T-helper 2 cell (primary cell): ENCODE measurements at places on chromosomes 13 and 19.

DNA sequence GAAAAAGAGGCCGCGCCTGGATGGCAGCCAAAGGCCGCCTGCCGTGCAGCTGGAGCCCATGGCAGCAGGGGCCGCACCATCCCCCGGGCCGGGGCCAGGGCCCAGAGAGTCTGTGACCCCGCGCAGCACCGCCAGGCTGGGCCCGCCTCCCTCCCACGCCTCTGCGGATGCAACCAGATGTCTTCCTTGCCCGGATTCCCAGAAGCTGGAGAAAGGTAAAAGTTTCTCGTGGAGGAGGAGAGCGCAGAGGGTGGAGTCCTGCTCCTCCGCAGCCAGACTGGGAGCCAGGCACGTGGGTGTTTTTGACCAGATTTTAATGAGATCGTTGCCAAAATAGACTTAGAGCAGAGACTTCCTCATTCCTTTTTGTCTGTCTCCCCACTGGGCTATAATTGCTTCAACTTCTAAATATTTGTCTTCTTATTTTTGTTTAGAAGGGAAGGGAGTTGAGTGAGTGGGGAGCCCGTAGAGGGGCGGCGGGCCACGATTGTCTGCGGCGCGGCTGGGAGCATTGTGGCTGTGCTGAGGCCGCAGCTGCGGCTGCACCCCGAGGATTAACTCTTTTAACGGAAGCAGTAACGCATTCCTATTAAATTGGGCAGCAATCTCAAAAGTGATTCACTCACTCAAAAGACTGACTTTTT is 22.8 kb upstream of the NDUFS7 start:
- DNase-seq: no peak

GRCh38 chr13:75480671-75481175 is 1.2 kb downstream of the TBC1D4 start:
- DNase-seq: no peak

DNA sequence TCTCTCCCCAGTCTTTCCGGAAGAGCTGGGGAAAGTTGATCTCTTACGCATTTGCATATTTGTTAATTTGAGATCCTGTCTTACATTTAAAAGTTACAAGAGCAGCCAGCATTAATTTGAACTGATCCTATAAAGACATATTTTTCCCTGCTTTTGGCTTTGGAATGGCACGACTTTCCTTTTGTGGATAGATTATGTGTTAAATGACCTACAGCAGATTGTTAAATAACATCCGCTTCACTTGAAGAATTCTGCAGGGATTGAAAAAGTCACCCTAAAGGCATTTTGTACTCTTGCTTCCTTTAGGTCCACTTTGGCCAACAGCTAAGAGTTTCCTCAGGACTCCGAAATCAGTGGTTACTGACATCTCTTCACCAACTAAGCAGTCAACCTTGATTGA is 334.0 kb downstream of the TBC1D4 start:
- no peak for DNase-seq

- DNase-seq: peak; percentile 78
Measured at GRCh38 chr19:48511800-48512503, at the start of gene LMTK3. Gene LMTK3, minus strand, starts transcription at chr19:48511835. Its CDS starts 259 bp downstream, at chr19:48511576.

DNA sequence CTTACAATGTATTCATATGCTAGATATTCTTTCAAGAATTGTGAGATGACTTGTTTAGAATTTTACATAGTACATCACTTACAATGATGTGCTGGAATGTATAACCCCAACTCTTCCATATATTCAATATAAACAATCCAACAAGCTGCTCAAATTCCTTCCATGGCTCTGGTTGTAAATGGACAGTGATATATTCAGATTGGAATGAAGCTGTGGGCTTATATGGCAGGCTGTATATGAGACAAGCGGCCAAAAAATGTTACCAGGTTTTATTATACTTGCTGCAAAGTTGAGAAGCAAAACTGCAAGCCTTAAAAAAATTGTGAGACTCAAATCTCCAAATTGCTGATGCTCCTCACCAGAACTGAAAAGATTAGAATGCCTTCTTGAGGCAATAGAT is 83.6 kb upstream of the KLF12 start:
- no peak for DNase-seq

GRCh38 chr19:41000310-41000737 is 9.2 kb downstream of the CYP2B6 start:
- DNase-seq: no peak

- no peak for DNase-seq
Measured at GRCh38 chr13:74168263-74168675, 34.1 kb upstream of the KLF12 start.

DNA sequence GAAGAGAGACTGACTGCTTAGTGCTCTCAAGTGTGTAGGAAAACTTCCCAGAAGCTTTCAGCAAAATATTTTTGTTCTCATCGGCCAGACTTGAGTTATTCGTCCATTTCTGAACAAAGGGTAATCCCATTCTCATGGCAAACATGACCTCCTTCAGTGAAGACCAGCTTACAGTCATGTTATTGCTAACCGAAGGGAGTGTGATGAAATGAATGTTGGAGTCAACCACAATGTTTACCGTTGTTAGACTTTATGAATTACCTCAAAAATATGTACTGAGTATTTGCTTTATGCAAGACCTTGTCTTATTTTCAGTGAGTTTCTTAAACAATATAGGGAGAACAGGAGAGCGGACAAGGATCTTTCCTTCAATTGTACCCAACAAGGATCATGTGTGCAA is 228.6 kb downstream of the LMO7 start:
- no peak for DNase-seq

GRCh38 chr13:101398191-101398590 is 18.1 kb downstream of the NALCN start:
- no peak for DNase-seq

- no peak for DNase-seq
Measured at GRCh38 chr19:49999371-50000010, 25.7 kb downstream of the VRK3 start.

GRCh38 chr19:852136-853013 is at the start of gene ELANE:
Gene ELANE, plus strand, starts transcription at chr19:852303. Its CDS starts 26 bp downstream, at chr19:852329.
- DNase-seq: no peak

DNA sequence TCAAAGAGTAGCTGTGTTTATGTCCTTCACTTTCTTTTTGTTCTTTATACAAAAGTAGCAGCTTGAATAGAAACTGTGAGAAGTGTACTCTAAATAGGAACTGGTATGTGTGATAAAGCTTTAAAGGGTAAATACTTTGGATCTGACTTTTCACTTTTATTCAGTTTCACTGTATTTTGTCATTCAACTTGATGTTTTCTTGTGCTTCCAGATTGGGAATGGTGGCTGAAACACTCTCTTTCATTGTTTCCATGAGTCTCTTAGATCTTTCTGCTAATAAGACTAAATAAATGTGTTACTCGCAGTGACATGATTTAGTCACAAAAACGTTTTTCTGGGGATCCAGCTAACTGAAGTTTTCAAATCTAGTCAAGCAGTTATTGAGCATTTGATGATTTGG is 133.2 kb downstream of the GPC5 start:
- no peak for DNase-seq
